Left ventricle myocardium inferior (tissue), 1 donor: ENCODE measurements at places on chromosomes 3 and 15. TPM values are rescaled to one million over a fixed set of nuclear protein-coding genes. Genes with fewer than 3 reads are reported as not detected.

GRCh38 chr3:129574206-129574605 is 31.2 kb downstream of the H1-8 start:
- H3K4me3 ChIP-seq, result no peak overlapping the region
- peaks cover 83% of the 10 kb centered on the region for H3K36me3 ChIP-seq
- no peak overlapping the region for H3K27ac ChIP-seq
- DNase-seq, result no peak

DNA sequence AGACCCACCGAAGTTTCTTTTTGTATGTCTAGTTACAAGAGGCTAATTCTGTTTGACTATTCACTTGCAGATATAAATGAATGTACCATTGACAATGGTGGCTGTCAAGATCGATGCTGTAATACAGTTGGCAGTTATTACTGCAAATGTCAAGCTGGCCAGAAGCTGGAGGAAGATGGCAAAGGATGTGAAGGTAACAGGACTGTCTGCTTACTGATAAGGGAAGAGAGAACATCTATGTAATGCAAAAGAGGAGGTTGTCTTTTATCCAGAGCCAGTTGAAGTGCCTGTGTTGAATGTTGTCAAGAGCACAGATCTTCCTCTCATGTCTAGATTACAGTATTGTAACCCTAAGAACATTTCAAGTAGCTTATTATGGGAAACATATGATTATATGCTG is 549.5 kb upstream of the GOLIM4 start:
- H3K27ac ChIP-seq, result no peak overlapping the region
- no peak for DNase-seq
- no peaks in the 10 kb centered on the region for H3K36me3 ChIP-seq
- no peaks in the 10 kb centered on the region for H3K4me1 ChIP-seq

DNA sequence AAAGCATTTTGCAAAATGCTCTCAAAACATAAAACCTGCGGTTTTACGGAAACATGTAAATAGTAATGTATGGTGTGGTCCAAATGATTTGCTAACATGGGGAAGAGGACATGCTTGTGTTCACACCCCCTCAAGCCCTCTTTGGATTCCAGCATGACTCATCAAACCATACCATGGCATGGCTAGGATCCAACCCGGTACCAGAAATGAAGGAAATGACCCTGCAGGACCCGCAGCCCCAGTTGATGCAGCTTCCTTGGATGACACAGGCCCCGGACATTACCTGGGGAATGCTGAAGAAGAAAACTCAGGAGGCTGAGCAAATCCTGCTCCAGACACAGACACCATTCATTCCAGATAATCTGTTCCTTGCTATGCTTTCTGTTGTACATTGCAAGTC is 222.9 kb downstream of the DTWD1 start:
- no peaks in the 10 kb centered on the region for H3K36me3 ChIP-seq
- no peaks in the 10 kb centered on the region for H3K27me3 ChIP-seq
- H3K27ac ChIP-seq, result no peak overlapping the region
- no peak for DNase-seq

- H3K4me3 ChIP-seq, result no peak overlapping the region
- no peaks in the 10 kb centered on the region for H3K4me1 ChIP-seq
Observed at GRCh38 chr3:9123840-9124239, 125.6 kb downstream of the SRGAP3 start.

DNA sequence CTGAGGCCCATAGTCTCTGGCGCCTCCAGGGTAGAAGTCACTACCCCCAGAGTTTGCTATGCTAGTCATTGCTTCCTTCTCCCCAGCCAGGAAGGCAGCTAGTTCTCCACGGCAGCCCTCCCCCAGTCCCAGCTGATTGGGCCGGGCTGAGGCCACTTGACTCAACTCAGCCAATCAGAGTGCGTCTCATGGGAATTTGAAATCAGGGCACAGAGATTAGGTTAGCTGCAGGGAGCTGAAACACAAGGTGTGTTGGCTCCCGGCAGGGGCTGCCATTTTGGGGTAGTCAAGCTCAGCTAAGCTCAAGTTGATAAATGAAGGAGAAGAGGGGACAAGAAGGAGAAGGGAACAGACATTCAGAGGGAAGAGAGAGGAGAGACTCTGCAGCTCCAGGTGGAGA is 32.8 kb downstream of the LINGO1 start:
- H3K27me3 ChIP-seq, result no peaks in the 10 kb centered on the region
- peak; percentile 43 for DNase-seq
- H3K27ac ChIP-seq, result peak overlapping the region; percentile 66
- no peaks in the 10 kb centered on the region for H3K36me3 ChIP-seq
- H3K4me3 ChIP-seq, result no peak overlapping the region

DNA sequence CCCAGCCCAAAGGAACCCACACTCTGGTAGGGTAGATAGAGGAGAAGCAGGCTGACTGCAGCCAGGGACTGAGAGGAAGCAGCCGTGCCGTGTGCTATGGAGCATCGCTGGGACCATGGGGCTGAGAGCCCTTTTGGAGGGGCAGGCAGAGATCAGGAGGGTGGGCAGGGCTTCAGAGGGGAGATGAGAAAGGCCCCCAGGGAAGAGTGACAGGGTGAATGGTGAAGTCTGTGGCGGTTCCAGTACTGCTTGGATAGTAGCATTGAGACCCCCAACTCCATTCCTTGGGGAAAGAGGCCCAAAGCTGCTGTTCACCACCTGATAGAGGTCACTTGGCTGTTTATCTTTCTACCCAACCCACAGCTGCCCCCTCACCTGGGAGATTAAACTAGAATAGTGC is 80.0 kb upstream of the MRPS22 start:
- no peaks in the 10 kb centered on the region for H3K27me3 ChIP-seq
- H3K4me3 ChIP-seq, result no peak overlapping the region
- H3K36me3 ChIP-seq, result no peaks in the 10 kb centered on the region

GRCh38 chr3:119034256-119035013 is at the start of gene IGSF11:
Gene IGSF11 (minus strand): TSS chr3:119034846. CDS start chr3:119034582, 264 bp downstream.
- H3K27me3 ChIP-seq, result peaks cover 66% of the 10 kb centered on the region
- H3K27ac ChIP-seq, result peak within 1 kb of the TSS; percentile 65
- H3K4me1 ChIP-seq, result peaks cover 15% of the 10 kb centered on the region
- H3K36me3 ChIP-seq, result no peaks in the 10 kb centered on the region
- DNase-seq, result peak; percentile 53
- H3K4me3 ChIP-seq, result peak within 1 kb of the TSS; percentile 74

DNA sequence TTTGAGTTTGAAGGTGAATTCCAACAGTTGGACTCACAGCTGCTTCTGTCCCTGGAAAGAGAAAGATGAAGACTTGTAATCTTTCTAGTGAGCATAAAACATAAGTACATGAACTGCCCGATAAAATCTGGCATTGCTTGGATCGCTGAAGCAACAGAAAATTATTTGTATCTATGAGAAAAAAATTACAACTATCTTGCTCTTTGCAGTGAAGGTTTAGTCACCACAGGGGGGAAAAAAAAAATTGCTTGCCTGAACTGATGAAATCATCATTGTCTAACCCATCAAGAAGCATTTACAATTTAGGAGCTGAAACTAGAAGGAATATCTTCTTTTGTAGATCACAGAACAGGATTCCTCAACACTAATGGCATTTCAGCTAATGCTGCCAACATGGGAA is 20.0 kb downstream of the TMEM207 start:
- no peak overlapping the region for H3K27ac ChIP-seq
- no peak for DNase-seq
- no peaks in the 10 kb centered on the region for H3K27me3 ChIP-seq

DNA sequence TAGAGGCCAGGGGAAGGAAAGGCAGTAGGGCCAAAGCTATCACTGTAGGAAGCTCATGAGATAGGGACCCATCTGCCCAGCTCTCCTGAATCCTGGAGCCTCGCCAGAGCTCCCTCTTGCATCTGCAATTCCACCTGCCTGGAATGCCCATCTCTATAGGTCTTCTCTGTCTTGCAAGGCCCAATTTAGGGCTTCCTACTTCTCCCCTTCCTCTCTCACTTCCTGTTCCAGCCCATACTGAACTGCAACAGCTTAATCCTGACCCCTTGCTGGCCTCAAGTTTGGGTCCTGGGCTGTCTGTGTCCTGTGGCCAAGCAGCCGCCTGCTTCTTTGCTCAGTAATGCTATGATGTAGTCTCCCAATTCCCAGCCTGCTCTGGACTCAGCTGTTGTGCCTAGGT is 3.6 kb upstream of the PTPN23 start:
- H3K4me3 ChIP-seq, result no peak overlapping the region
- no peaks in the 10 kb centered on the region for H3K27me3 ChIP-seq
- no peak for DNase-seq

DNA sequence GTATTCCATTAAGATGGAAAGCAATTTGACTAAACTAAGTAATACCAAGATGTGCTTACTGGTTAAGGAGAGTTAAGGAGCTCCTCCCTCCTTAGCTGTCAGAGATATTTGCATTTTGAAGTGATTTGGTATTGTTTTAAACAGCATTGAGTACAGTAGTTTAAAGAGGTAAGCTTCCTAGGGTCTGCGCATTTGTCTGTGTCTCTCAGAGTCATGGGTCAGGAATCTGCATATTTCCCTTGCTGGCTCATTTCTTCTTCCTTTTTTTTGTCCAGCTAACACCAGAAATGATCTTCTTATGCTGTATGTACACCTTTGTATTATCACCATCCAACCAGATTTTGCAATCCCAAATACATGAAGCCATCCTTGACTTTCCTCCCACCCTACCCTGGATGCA is 163.0 kb upstream of the BFSP2 start:
- H3K4me3 ChIP-seq, result no peak overlapping the region
- no peaks in the 10 kb centered on the region for H3K27me3 ChIP-seq
- DNase-seq, result no peak
- H3K27ac ChIP-seq, result no peak overlapping the region
- H3K36me3 ChIP-seq, result no peaks in the 10 kb centered on the region

DNA sequence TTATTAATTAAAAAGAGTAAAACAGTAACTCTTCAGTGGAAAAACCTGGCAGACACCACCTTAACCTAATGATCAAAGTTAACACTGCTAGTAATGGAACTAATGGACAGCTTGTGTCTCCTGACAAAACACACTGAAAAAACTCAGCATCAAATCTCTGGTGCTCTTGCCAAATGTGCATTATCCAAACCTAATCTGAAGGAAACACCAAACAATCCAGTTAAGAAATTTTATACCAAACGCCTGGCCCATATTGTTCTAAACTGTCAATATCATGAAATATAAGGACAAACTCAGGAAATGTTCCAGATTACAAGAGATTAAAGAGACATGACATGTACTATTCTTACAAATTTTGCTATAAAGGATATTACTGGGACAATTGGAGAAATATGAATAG is 10.4 kb downstream of the RSL24D1 start:
- H3K27ac ChIP-seq, result no peak overlapping the region
- peaks cover 8% of the 10 kb centered on the region for H3K4me1 ChIP-seq
- no peak overlapping the region for H3K4me3 ChIP-seq
- DNase-seq, result no peak

DNA sequence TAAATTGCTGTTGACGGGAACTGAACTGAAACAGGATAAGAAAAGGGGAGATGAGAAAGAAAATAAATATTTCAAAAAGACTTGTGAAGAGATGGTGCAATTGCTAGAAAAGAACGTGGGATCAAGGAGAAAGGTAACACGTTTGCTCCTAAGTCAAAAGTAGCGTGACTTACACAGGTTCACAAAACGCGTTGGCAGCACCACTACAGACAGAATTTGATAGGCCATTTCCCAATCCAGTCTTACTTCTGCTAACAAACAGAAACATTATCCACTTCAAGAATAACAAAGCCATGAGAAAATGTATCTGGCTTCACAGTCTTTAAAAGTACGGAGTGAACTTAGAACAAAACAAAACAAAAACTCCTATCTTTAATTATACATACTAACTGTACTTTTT is 75.5 kb downstream of the DPH6 start:
- H3K4me3 ChIP-seq, result no peak overlapping the region
- H3K36me3 ChIP-seq, result peaks cover 3% of the 10 kb centered on the region
- no peak for DNase-seq
- H3K4me1 ChIP-seq, result no peaks in the 10 kb centered on the region

GRCh38 chr3:194261581-194262063 is 89.5 kb downstream of the CPN2 start:
- DNase-seq, result no peak
- H3K4me3 ChIP-seq, result no peak overlapping the region
- peaks cover 27% of the 10 kb centered on the region for H3K4me1 ChIP-seq
- H3K27ac ChIP-seq, result no peak overlapping the region

DNA sequence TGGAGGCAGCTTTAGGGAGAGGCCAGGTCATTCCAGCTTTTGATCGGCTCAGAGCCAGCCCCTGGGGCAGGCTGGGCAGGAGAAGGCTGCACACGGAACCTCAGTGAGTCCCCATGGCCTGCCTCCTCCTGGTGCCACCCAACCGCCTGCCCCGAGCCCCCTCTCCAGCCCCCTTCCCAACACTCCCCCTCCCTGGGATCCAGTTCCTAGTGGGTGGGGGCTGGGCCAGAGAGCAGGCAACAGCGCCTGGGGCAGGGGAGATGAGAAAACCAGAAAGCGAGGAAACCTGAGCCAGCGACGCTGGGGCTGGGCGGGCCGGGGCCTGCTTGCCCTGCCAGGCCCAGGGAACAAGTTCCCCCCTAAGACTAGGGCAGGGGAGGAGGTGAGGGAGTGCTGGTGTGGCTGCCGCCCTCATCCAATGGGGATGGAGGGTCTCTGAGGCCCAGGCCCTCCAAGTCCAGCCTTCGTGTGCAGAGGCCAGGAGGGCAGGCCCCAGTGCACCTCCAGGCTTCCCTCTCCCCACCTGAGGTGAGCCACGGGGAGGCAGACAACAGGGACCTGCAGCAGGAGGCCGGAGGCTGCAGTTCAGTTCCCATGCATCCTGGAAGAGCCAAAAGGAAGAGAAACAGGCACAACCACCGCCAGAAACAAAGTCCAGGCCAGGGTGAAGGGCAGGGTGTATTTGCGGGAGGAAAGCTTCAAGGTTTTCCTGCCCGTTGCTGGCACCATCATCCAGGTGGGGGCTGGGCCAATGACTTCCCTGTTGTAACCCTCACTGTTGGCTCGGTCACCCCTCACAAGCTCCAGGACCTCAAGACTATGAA is 4.0 kb upstream of the SEMA3F start:
- no peak for DNase-seq
- H3K4me3 ChIP-seq, result no peak overlapping the region
- H3K27me3 ChIP-seq, result peaks cover 4% of the 10 kb centered on the region
- no peak overlapping the region for H3K27ac ChIP-seq
- H3K4me1 ChIP-seq, result peaks cover 13% of the 10 kb centered on the region

GRCh38 chr3:14646589-14647413 is 4.8 kb upstream of the CCDC174 start:
- DNase-seq, result no peak
- peaks cover 17% of the 10 kb centered on the region for H3K27me3 ChIP-seq
- peaks cover 37% of the 10 kb centered on the region for H3K4me1 ChIP-seq
- no peak overlapping the region for H3K4me3 ChIP-seq
- H3K27ac ChIP-seq, result no peak overlapping the region
- H3K36me3 ChIP-seq, result no peaks in the 10 kb centered on the region

GRCh38 chr15:39587731-39588530 is 7.1 kb downstream of the THBS1 start:
- H3K4me1 ChIP-seq, result peaks cover 45% of the 10 kb centered on the region
- no peak for DNase-seq
- H3K27me3 ChIP-seq, result no peaks in the 10 kb centered on the region

Gene ACKR4
- total RNA-seq, result 5.2 TPM

Gene FBXO40
- total RNA-seq, result 245 TPM

Gene OR5K2
- not detected for total RNA-seq

Gene MAN2C1
- 114 TPM for total RNA-seq

Gene HMG20A
- total RNA-seq, result 30.5 TPM

Gene TM6SF1
- total RNA-seq, result 4.7 TPM

Gene NR2E3
- not detected for total RNA-seq

Gene KNG1
- total RNA-seq, result 0.14 TPM

Gene CELSR3
- 0.14 TPM for total RNA-seq

Gene RAD18
- total RNA-seq, result 6.8 TPM
